ENCODE measurements at places on chromosomes 16 and 17.

- DNase-seq, result peak; percentile 72
Observed at GRCh38 chr17:2337544-2338314, 428 bp downstream of the SGSM2 start.

DNA sequence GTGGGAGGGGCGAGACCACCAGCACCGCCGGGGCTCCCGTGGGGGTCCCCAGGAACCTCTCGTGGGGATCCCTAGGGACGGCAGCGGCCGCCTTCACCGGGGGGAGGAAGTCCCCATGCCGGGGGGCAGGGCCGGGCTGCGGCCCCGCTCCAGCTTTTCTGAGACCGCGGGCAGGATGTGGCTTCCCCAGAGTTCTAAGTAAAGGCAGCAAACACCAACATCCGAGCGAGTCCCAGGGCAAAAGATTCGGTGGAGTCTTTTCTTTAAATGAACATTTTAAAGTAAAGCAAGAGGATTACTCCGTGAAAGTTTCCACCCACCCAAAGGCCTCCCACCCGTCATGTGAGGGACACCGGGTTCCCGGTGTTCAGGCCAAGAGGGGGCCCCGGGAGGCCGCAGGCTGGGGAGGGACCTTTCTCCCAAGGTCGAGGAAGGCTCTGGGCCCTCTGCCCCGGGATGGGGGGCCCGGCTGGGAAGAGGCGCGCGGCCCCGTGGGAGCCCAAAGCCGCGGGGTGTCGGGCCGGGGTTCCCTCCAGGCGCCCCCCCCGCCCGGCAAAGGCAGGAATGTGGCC lies 137.2 kb upstream of the RPH3AL start:
- DNase-seq, result peak; percentile 37

- DNase-seq, result no peak
Observed at GRCh38 chr16:80046848-80047247, 446.3 kb upstream of the MAF start.

DNA sequence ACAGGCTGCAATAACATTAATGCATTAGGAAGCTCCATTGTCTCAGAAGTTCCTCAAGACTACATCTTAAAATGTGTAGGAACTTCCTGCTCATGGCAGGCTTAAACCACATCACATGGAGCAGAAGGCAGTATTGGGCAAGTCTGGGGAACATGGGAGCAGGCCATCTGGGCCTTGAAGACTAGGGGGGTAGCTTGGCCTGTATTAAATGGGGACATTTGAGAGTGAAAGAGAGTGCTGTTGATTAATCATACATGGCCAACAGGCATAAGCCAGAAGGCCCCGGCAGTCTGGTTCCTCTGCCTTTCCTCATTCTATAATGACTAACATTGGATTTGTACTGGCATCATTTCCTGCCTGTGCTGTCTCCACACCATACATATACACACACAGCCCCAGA lies 25.2 kb upstream of the SLC5A11 start:
- no peak for DNase-seq

GRCh38 chr16:85821390-85822135 lies 22.1 kb downstream of the COX4I1 start:
- peak; percentile 90 for DNase-seq
